Stimulated activated CD4-positive, alpha-beta T cell treated with anti-CD3 and anti-CD28 coated beads, Interleukin-15, amount 100 ng/mL, for 48 hours (primary cell): ENCODE measurements at places on chromosomes 3 and 15.

GRCh38 chr15:30671309-30671708 lies 45.4 kb downstream of the ARHGAP11B start:
- no peak for DNase-seq

DNA sequence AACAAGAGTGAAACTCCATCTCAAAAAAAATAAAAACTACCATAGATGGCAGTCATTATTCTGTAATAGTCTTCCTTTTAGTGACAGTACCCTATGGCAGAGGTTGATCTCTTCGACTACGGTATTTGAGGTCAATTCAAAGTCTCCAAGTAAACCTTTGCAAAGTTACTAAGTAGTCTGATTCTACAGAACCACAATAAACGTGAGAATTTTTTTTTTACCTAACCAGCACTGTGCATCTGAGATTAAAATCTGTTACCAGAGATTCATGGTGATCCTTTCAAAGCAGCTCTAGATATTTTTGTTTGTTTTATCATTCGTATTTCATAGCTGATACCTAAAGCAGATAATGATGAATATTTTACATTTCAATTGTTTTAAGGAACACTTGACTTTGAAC lies 86.6 kb upstream of the CHD2 start:
- DNase-seq, result no peak

- no peak for DNase-seq
These were observed 34.9 kb downstream of the ABHD2 start for GRCh38 chr15:89123181-89123525.

DNA sequence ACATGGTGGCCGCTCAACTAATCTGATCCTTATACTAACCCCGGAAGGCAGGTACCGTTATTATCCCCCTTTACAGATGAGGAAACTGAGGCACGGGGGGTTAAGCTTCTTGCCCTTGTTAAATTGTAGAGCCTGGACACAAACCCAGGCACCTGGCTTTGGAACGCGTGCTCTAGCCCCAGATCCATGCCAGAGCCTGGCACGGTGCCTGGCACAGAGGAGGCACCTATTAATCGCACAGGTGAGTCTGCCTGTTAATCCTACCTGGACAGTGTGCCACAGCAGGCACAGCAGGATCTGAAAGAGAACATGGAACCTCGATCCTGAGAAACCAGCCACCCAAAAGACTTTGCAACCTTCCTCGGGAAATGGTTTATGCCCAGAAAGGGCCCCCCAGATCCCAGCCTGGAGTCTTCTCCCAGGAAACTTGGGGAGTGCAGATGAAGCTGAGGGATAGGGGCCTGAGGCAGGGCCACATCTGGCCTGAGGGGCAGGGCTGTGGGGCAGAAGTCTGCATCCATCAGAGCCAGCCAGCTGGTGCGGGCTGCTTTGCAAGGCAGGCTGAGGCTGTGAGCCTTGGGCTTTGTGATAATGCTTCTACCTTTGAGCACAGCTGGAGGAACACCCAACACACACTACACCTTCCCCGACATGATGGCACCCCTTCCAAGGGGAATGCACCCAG lies 55.3 kb upstream of the SLC6A1 start:
- no peak for DNase-seq
